ENCODE measurements at places on chromosomes 3 and 15.
A peak's percentile ranks its signal among the peaks of the same experiment; 100 is the strongest.

GRCh38 chr3:100045696-100046095 is 68.6 kb downstream of the FILIP1L start:
- DNase-seq, result no peak

GRCh38 chr15:75360391-75360790 is 8.0 kb downstream of the MAN2C1 start:
- DNase-seq, result no peak

- DNase-seq, result no peak
These were observed 20.2 kb upstream of the SLC6A20 start for GRCh38 chr3:45816544-45816943.

DNA sequence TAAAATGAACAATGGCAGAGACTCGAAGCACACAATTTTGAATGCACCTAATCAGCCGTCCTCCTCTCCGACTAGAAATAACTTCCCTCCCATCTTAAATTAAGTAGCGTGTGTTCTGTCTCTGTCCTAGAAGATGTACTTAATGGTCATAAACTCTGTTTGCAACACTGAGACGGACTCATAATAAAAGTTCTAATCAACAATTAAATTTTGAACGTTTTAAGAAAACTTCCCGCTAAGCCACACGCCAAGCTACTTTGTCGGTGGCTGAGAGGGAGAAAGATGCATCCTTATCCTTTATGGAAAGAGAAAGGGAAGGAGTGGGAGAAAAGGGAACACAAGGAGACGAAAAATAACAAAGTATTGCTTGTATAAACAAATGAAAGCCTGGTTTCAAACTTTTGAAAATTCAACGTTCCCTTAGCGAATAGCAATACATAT is 989 bp downstream of the GNB4 start:
- DNase-seq, result no peak

DNA sequence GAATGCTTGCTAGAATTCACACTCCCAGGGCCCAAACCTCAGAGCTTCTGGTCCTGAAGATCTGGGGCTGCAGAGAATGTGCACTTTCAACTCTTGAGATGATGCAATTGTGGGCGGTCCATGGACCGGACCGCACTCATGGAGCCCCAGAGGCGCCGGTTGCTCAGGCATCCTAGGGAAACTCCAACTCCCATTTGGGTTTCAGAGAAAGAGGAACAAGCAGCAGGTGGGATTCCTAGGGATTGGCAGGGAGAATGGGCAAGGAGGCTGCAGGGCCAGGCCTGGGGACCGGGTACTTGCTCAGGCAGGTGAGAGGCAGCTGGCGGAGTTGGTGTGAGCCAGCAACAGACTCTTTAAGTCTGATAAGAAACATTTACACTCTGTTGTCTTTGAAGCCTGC is 3.5 kb downstream of the NOX5 start:
- DNase-seq, result no peak

DNA sequence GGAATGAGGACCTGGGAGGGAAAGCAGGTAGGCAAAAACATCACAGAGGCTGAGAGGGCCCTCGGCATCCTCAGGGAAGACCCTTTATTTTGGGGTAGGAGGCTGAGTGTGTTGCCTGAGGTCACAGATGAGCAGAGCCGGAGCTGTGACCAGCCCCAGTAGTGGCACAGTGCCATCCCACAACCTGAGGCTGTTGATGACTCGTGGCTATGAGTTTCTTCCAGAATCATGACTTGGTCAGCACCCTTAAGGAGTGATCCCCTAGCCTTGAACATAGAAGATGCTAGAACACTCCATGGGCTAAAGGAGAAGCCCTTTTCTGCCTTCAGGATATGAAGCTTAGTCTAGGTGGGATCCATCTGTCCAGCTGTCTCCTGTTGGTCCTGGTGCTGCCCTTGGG is 19.5 kb upstream of the CXCR6 start:
- DNase-seq, result no peak

DNA sequence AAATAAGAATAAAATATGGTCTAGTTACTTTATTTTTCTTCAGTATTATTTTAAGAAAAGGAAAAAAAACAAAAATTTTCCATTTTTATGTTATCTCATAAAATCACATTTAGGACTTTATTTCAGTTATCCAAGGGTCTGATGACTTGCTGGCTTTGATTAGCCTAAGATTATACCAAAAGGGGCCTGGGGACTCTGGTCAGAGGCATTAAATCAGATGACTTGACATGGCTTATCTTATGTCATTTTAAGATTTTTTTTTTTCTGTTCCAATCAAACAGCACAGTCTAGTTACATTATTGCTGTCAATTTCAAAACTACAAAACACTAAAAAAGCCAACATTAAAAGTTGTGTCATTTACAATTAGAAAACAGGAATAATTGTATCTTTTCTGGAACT is 725.4 kb upstream of the NR2F2 start:
- no peak for DNase-seq

DNA sequence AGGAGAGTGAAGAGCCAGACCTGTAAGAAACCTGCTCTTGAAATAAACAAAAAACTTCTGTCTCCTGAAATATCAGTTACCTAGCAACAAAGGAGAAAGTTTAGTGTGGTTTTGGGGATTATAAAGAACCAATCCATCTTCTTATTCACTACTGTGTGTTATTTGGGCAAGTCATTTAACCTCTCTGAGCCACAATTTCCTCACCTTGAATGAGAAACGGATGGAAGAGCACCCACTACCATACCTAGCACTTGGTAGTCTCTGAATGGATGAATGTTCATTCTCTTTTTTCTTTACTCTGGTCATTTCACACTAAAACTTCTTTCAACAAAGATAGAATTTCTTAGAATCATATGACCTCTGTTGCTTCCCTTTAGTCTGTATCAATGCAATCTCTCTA is 45.2 kb downstream of the PTPN9 start:
- no peak for DNase-seq

DNA sequence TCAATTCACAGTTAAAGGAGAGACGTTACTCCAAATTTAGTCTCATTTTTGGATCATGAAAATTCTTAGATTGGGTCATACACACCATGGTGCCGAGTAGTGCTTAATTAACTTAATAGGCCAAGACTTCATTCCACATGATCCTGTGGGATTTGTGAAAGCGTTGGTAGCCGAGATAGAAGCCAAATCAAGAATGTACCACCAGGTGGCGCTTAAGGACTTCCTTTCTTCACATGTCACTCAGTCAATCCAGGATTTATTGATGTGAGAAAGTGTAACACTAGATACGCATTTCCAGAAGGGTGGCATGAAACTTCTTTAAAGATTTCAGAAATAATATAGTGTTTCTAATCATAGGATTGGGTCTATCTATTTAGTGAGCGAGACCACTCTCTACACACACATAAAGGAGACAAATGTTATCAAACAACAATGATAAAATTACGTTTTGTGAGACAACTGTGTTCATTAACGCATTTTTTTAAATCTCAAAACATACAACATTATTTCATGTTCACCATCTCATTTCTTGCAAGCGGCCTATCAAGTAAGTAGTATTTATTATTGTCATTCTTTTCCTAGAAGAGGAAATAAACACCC is 436.1 kb downstream of the CHL1 start:
- DNase-seq, result peak; percentile 19

DNA sequence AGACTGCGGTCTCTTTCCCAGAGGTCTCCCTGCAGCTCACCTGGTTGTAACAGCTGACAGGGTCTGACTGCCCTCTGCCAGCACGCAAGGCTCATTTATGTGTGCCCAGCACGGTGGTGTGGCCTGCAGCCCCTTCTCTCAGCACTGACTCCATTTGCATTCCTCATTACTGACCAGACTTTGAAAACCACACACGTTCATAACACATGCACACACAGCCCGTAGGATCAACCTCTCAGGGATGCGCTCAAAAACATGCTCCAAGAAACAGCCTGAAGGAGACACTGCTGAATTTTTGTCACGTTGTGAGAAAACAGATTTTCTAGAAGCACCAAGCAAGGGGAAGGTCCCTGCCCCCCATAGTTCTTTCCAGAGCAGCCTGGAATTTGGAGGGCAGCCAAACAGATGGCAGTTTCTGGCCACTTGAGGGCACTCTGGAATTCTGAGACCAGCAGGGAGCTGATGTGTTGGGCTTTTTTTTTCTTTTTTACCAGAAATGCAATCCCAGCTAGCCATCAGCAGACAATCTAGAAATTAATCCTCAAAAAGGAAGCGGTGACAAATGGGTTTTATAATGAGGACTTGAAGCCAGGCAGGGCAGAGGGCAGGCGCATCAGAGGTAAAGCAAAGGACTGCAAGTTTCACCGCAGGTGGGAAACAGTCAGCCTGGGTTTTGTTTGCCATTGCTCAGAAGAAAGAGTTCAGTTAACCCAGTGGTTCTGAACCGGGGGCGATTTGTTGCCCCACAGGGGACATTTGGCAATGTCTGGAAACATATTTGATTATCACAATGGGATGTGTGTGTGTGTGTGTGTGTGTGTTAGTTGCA is 170.5 kb upstream of the PROK2 start:
- DNase-seq, result peak; percentile 41

GRCh38 chr15:59366333-59367021 is 6.2 kb downstream of the MYO1E start:
- DNase-seq, result no peak

GRCh38 chr3:172291650-172292049 is 156.6 kb downstream of the GHSR start:
- no peak for DNase-seq

DNA sequence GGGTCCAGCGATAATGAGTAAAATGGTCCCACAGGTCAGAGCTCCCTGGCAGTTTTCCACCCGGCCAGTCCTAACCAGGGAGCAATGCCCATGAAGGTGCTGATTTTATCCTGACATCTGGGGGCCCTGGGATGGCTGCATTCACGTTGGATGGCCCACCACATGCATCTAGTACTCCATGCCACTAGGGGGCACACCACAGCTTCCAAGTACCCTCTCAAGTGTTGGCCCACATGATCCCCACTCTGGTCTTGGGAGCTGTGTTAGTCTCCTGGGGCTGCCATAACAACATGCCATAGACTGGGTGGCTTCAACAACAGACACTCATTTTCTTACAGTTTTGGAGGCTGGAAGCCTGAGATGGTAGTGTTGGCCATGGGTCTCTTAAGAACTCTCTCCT is 225.5 kb downstream of the SLCO3A1 start:
- no peak for DNase-seq

DNA sequence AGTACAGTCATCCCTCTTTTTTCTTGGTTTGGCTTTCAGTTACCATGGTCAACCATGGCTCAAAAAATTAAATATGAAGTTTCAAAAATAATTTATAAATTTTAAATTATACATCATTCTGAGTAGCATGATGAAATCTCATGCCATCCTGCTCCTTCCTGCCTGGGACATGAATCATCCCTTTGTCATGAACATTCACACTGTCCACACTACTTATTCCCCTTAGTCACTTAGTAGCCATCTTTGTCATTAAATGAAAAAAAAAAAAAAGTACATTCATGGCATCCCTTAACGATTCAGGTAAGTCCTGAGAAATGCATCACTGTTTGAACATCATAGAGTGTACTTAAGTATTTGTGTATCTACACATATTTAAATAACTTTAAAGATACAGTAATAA is 1046.3 kb downstream of the ROBO2 start:
- DNase-seq, result no peak

DNA sequence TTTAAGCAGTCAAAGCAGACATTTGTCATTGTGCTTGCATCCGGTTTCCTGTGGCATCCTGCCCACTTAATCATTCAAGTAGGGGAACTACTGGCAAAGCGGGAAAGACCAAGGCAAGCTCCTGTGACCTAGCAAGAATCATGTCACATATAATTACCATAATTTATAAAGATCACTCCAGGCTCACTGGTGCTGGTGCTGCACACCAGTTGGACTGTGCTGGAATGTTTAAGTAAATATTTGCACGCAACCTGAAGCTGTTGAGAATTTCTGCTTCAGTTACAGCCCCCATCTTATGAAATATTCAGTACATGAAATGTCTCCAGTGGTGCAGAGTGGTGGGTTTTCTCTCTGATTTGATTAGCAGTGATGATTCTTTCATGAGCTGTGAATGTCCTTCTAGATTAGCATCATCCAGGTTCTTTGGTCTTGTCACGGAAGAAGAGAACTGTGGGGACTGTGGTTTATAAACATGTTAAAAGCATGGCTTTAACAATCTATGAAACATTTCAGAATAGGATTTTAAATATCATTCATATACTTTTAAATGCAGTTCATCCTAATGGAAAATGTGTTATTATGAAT is 621.3 kb upstream of the EPHA6 start:
- DNase-seq, result no peak

DNA sequence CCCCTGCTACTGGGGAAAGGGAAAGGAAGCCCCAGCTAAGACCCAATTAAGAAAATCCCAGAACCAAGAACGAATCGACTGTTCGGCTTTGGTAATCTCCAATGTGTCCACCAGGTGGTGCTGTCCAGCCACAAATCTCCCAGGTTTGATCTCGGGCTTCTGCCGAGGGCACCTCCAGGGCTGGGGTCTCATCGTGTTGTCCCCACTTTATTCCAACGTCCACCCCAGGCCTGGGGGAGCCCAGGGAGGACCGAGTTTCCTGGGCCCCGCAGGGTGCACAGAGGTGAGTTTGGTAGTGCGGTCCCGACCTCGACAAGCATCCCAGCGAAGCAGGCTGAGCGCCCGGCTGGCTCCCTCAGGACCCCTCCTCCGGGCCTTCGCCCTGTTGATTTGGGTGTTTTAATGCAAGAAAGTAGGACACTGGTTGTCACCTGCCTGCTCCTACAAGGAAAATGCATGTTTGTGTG is 185.1 kb downstream of the GOLGA6L6 start:
- DNase-seq, result peak; percentile 87

GRCh38 chr3:46485779-46486175 is 12.0 kb upstream of the RTP3 start:
- no peak for DNase-seq

DNA sequence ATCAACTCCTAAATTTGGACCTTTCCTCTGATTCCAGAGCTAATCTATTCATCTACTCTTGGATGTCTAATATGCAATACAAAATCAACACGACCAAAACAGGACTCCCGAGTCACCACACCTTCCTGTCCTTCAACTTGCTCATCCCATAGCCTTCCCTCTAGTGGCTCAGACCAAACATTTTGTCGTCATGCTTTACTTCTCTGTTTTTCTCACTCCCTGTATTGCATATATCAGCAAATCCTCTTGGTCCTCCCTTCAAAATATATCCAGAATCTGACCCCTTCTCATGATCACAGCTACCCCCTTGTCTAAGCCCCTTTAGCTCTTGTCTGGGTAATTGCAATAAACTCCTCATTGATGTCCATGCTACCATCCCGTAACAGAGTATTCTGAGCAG is 30.5 kb upstream of the DCP1A start:
- no peak for DNase-seq

DNA sequence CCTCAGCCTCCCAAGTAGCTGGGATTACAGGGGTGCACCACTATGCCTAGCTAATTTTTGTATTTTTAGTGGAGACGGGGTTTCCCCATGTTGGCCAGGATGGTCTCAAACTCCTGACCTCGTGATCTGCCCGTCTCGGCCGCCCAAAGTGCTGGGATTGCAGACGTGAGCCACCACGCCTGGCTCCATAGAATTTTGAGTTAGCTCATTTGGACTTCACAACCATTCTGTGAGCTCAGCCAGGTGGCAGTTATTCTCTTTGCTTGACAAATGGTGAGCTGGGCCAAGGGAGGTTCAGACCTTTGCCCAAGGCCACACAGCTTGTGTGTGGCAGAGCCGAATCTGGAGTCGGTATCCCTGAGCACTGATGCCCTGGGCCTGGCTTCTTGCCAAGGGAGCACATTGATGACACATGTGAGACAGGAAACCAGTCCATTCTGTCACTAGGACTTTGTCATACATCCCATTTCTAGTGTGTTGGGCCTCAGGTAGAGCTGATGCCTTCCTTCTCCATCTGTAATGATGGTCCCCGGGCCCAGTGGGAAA is 17.6 kb downstream of the PODXL2 start:
- DNase-seq, result no peak
